IPS DF 6.9 (cell line): ENCODE measurements at places on chromosomes 5 and 9.
A peak's percentile ranks its signal among the peaks of the same experiment; 100 is the strongest.

DNA sequence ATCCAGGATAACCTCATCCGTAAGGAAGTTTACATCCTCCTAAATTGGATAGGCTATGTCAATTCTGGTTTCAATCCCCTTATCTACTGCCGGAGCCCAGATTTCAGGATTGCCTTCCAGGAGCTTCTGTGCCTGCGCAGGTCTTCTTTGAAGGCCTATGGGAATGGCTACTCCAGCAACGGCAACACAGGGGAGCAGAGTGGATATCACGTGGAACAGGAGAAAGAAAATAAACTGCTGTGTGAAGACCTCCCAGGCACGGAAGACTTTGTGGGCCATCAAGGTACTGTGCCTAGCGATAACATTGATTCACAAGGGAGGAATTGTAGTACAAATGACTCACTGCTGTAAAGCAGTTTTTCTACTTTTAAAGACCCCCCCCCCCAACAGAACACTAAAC lies 1.3 kb downstream of the ADRB2 start:
- no peak for DNase-seq

DNA sequence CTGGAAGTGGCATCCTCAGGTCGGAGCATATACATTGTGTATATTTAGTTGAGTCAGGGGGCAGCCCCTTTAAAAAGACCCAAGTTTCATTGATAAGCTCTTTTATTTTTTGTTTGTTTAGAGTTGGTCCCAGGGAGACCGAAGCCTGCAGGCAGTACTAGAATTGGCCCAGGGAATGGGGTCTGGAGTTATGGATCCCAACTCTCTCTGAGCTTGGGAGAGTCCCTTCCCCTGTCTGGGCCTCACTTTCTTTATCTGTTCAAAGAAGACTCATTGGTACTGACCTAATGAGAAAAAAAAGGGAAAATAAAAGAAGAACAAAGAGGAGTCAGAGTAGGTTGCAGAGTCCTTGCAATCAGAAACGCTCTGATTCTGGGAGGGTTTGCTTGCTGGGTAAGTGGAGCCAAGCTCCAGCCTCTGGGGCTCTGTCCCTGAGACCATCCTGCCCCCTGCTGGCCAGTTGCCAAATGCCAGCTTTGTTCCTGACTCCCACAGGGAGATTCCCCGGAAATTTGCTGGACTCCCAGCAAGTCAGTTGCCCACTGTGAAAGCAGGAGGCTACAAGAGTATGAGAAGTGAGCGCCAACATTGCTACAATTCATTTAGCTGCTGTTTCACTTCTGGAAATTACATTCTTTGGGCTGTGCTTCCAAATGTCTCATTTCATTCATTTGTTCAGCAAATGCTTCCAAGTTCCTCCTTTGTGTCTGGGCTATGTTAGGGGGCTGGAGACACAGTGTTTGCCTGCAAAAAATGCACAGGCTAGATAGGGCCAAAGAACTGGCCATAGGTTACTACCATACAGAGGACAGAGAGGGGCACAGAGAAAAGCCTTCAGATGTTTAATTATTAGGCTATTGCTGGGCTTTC lies 156.2 kb downstream of the MELK start:
- DNase-seq = peak; percentile 78

- no peak for DNase-seq
These were observed 34.0 kb upstream of the RXRA start for GRCh38 chr9:134291961-134292871.

- DNase-seq = no peak
These were observed 177.2 kb upstream of the TYRP1 start for GRCh38 chr9:12516031-12516430.

- DNase-seq = no peak
These were observed 126.5 kb downstream of the MRPL36 start for GRCh38 chr5:1673042-1673677.

- DNase-seq = no peak
These were observed 99.3 kb downstream of the CDK5RAP2 start for GRCh38 chr9:120480707-120481106.

DNA sequence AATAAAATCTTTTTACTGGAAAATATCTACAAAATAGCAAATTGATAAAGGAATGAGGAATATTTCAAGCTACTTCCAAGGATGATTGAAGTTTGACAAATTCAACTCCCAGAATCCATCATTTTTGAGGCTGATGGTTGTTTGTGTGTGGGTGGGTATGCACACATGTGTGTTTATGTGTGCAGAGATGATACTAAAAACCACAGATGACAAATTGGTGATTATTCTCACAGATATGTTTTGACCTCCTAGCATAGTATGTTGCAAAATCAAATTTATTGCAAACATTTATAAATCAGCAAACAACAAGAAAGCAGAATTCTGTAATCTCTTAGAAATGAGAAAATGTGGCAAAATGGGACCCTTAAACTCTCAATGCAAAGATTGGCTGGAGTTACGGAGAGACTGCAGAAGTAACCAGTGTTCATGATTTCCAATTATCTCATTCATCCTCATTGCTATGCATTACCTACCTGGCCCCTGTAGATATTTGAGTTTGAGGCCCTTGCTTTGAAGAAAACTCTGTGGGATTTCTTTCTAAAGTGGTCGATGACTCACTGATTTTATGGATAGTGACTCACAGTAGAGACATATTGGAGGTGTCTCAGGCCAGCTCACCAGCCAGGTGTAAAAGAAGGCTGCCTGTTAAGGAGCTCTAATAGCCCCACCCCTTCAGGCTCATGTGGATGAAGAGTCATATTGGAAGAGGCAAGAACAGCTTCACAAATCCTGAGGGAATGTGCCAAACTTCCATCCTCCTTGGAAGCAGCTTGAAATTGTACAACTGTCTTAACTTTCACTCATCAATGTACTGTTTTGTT lies 44.6 kb upstream of the TMC1 start:
- DNase-seq = no peak
